ENCODE measurements at places on chromosomes 12 and 14.

GRCh38 chr14:77618381-77618970 lies 2.0 kb upstream of the SPTLC2 start:
- DNase-seq, result no peak

- DNase-seq, result no peak
Observed at GRCh38 chr12:6201213-6201608, 1.0 kb downstream of the CD9 start.

DNA sequence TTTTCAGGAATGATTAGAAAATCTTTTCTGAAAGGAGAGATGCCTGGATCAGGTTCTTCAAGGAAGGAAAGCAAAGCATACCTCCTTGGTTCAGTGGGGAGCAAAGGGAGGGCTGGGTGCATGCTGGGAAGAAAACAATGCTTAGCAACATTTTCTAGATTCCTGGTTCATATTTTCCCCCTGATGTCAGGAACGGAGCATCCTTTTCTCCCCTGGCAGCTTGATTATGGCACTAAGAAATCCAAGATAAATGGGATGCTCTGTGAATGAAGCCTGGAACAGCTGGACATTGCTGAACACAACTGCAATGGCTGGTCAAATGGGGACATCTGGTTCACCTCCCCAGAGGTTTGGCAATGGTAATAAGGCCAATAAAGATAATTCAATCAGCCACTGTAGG lies 50.9 kb downstream of the KCNA5 start:
- DNase-seq, result no peak

DNA sequence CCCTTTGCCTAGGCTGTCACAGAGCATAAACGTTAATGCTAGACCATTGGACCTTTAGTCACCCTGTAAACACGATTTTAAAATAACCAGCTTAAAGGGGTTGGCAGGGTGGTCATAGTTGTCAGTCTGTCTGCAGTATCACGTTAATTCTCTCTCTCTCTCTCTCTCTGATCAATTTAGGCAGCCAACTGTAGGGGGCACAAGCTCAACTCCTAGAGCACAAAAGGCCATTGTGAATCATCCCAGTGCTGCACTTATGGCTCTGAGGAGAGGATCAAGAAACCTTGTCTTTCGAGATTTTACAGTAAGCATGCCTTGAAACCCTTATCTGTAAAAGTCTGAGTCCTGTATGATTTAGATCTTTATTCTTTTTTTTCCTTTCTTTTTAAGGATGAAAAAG lies 97.1 kb downstream of the SCAF11 start:
- DNase-seq, result no peak

DNA sequence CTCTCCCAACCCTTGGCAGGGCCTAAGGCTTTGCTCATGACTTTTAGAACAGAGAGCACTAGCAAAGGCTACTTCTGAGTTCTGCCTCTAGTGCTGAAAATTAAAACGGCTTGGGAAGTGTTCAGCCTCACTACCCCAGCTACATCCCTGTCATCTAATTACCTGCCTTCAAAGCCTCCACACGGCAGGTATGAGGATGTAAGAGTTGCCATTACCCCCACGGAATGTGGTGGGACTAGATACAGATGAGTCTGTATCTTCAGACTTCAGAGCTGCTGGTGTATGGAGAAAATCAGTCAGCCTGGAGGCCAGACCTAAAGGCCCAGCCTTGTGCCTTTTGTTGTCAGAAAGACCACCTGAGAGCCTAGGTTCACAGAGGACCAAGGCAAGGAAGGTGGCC lies 214.6 kb upstream of the NOS1 start:
- DNase-seq, result no peak

- no peak for DNase-seq
Observed at GRCh38 chr12:96447256-96447655, 42.1 kb upstream of the CFAP54 start.

DNA sequence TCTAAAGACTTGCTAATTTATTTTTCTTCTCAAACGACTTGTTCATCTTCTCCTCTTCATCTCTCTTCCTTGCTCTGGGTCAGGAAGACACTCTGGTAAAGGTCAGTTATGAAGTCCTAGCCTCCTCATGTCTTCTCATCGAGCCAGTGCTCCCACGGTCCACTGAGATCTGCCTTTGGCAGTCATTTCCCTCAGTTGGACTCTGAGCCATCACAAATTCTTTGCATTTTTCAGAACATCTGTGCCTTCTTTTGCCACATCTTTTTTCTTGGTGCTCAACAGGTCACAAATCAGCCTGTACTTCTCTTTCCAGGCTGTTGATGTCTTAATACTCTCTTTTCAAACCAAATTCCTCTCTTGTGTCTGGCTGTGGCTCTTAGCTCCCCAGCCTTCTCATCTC lies 49.7 kb downstream of the IGF1 start:
- DNase-seq, result no peak
